DMS79 (cell line): ENCODE measurements at places on chromosomes 7 and 10.

DNA sequence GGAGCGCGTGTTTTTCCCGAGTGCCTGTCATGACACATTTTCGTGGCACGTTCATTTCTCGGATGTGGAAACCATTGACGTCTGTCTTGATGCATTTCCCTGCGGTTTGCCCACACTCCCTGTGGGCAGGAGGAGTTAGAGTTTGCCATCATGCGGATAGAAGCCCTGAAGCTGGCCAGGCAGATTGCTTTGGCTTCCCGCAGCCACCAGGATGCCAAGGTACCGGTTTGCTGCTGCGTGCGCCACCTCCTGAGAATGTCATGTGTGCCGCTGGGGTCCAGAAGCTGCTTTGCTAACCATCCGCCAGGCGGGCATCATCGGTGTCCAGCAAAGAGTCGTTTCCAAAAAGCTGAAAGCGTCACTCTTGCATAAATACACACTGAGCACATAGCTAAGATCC lies 40.9 kb upstream of the BTBD16 start:
- no peak for DNase-seq

- no peak for DNase-seq
Measured at GRCh38 chr10:84193846-84194423, 402 bp upstream of the CDHR1 start.

- DNase-seq, result no peak
Measured at GRCh38 chr10:92729886-92730285, 40.1 kb downstream of the HHEX start.

GRCh38 chr7:141551094-141551781 lies at the start of gene AGK:
Gene AGK (plus strand): TSS chr7:141551410. CDS start chr7:141555467, 4,057 bp downstream.
- peak; percentile 69 for DNase-seq

DNA sequence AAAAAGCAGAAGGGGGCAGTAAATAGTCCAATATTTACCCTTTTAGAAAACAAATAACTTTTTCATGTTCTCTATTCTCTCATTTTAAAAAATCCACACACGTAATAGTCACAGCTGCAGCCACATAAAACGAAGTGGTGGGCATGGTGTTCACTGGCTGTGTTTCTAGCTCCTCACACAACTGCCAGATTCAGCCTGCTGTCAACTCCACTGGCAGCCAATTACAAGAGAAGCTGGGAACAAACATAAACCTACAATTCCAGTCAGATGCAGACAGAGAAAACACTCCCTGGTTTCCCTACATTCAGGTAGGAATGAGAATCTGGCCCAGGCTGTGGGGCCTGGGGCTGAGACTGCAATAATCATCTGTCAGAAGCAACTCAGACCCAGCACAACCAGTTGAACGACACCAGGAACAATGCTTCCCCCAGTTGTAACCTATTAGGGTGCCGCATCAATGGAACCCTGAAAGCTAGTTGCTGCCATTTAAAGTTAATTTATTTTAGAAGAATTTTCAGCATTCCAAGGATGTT lies 29.1 kb downstream of the ERCC6 start:
- no peak for DNase-seq

- no peak for DNase-seq
Measured at GRCh38 chr7:5213286-5213645, 23.2 kb downstream of the WIPI2 start.

GRCh38 chr10:34814223-34814912 lies 728 bp downstream of the PARD3 start:
- DNase-seq, result no peak

- DNase-seq, result no peak
Measured at GRCh38 chr10:93363891-93364648, 118.1 kb downstream of the MYOF start.

- DNase-seq, result no peak
Measured at GRCh38 chr7:73425356-73425983, 8.1 kb upstream of the FZD9 start.
